ENCODE measurements at places on chromosomes 16 and 17.

GRCh38 chr16:11679941-11680911 lies 12.0 kb downstream of the SNN start:
- no peak for DNase-seq

DNA sequence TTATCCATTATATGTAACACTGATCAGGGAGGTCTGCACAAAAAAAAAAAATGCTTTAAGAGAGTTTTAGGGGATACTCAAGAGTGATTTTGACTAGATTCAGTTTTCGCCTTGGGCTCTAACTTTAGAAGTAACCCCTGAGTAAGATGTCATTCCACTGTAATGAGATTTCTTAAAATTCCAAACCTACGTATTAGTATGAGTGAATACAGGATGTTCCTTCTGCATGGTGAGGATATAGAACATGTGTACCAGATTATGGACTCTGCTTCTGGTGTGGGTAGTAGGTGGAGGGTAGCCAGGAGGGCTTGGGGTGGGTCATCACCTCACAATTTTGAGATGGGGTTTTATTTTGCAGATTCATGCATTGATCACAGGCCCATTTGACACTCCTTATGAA lies 4.3 kb downstream of the UBE2Z start:
- no peak for DNase-seq

- no peak for DNase-seq
These were observed 164.0 kb upstream of the HS3ST3A1 start for GRCh38 chr17:13765701-13766100.

DNA sequence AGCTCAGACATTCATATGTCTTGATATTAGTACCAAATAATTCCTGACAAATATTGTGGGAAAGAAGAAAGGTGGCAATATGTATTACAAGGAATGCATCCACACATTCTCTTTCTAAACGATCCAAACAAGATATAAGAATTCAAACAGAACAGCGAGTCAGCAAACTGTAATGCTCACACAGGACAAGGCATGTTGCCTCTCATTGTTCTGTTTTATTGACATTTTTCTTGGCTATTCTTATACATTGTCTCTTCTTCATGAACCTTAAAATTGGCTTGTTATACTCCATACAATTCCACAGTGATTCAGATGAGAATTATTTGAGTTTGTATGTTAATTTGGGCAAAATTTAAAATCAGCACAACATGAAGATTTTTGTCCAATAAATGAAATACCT lies 189.1 kb downstream of the HS3ST3B1 start:
- DNase-seq: no peak

Data from stimulated activated naive CD8-positive, alpha-beta T cell treated with anti-CD3 and anti-CD28 coated beads, Interleukin-15, amount 100 ng/mL, for 72 hours (primary cell).